NCI-H1694 (cell line): ENCODE measurements at places on chromosomes 7 and 10.

- DNase-seq: no peak
Observed at GRCh38 chr7:12578930-12579640, 8.6 kb downstream of the SCIN start.

DNA sequence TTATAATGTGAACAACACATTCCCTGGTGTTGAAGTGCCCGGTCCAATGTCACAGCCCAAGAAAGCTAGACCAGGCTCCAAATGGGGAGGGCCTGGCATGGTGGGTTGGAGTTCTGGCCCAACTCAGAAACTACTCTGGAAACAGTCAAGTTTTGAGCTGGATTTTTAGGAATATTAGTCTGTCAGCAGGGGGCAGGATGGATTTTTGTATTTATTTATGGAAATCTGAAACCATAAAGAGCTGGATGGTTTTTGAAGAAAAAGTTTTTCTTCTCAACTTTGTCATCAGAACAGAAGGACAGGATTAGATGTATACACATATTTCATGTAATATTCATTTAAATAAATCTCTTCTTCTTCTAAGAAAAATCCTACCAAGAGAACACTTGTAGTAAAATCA lies 97.5 kb downstream of the POU6F2 start:
- no peak for DNase-seq

- peak; percentile 70 for DNase-seq
Observed at GRCh38 chr7:36181668-36182067, 28.6 kb downstream of the EEPD1 start.

DNA sequence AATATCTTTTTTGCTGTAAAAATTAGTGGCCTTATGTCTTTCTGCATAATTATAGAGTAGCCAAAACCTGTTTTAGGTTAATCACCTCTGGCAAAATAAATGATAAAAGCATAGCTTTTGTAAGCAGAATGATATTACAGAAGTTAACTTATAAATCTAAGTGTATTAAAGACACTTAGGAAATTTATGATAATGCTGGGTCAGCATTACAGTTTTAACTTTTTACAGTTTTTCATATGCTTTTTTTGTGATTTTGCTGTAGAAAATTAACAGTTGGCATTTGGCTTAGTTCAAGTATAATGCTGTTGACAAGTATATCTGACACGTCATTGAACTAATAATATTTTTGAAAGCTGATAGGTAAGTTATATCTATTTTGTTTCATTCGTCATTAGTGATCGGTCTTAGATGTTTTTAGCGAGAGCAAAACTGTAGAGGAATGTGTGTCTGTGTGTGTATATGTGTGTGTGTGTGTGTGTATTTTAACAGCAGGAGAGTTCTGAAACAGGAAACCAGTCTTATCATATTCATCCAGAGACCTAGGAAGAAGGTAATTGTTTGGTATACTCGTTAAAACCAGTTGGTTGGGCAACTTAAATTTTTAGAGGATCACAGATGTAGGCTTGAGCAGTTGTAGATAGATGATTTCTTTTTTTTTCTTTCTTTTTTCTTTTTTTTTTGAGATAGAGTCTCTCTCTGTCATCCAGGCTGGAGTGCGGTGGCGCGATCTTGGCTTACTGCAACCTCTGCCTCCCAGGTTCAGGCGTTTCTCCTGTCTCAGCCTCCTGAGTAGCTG lies 15.4 kb downstream of the PTEN start:
- no peak for DNase-seq

DNA sequence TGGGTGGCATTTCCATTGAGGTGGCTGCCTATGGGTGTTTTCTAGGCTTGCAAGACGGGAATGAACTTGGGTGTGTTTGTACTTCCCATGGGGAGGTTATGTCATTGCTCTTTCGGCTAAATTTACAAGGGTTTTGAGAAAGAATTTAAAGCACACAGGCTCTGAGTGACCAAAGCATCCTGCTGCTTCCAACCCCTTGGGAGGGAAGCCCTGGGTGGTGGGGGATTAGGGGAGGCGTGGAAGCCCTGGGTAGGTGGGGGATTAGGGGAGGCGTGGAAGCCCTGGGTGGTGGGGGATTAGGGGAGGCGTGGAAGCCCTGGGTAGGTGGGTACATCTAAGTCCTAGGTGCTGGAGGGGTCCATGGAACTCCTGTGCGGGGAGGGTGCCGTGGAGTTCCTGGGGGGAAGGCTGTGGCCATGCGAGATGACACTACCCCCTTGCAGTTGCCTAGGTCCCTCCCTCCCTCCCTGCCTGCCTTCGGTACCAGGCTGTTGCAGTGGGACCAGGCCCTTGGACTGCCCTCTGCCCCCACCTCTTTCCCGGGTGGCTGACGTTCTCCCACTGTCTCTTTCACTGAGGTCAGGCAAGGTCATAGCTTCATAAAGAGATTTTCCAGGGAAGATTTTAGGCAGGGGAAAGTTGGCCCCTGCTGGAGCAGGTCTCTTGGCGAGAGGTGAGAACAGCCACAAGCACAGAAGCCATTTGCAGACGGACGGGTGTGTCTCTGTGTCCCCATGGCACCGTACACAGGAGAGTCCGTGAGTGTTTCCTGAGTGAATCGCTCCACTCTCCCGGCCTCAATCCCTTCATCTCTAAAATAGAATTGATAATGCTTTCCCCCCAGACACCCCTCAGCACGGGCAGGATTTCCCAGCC lies 19.5 kb downstream of the PRF1 start:
- no peak for DNase-seq

DNA sequence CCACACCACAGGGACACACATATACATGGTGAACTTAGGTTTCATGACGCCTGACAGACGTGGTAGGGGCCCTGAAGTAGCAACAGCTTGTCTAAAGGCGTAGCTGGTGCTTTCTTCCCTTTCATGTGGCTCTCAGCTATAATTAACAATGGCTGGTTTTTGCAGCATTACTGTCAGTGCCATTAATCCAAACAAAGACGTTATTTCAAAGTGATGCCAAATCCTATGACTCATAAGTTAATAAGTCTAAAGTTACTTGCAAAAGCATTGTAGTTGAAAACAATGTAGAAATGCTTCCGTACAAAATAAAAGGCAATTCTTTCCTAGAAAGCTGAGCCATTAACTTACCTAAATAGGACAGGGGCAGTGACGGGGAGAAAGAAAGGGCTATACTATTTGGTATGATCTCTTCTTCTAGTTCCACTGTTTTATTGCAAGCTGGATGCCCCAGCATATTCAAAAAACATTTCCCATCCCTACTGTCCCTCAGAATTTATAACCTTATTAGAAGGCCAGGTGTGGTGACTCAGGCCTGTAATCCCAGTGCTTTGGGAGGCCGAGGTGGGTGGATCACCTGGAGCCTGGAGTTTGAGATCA lies 105.4 kb downstream of the ODAD2 start:
- DNase-seq: no peak

GRCh38 chr7:98681951-98682350 lies 64.9 kb downstream of the NPTX2 start:
- no peak for DNase-seq

DNA sequence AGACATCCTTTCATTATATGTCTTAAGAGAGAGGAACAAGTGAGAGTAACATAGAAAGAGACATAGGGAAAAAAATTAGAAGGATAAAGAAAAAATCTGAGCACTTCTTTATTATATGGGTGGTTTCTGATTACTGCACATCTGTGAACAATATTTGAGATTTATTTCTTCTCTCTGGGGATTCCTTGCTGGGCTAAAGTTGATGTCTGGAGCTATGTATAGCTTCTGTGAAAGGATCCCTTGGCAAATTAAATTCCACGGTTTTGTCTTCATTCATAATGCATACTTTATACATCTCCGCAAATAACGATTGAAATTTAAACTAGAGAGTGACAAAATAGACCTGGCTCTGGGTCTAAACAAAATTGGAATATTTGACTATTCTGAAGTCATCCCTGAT lies 232.2 kb upstream of the CTBP2 start:
- no peak for DNase-seq

DNA sequence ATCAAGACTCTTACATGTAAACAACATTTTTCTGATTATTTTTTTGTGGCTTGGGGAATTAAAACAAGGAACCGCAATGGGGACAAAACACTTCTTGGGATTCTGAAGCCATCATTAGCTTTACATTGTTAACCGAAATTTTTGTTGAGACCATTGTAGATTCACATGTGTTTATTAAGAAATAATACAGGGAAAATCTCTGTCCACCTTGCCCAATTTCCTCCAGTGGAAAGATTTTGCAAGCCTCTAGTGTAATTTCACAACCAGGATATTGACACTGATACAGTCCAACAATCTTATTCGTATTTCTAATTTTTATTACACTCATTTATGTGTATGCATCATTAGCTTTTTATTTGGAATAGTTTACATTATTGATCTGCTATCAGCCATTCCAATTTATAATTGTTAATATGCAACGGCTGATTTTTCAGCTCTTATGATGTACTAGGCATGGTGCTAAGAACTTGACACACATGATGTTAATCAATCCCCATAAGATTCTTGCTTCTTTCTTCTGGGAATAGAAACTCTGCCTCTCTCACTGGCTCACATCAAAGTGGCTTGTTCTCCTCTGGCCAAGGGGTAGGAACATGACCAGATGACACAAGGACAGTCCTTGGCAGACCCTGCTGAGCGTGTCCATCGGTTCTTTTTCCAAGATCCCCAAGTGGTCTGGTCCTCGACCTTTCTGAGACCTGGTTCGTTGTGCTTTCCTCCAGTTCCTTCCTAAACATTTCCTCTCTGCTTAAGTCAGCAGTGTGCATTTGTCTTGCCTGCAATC lies 137.6 kb downstream of the ADAM12 start:
- DNase-seq: no peak

- DNase-seq: no peak
Observed at GRCh38 chr7:55325371-55325792, 39.8 kb upstream of the LANCL2 start.

DNA sequence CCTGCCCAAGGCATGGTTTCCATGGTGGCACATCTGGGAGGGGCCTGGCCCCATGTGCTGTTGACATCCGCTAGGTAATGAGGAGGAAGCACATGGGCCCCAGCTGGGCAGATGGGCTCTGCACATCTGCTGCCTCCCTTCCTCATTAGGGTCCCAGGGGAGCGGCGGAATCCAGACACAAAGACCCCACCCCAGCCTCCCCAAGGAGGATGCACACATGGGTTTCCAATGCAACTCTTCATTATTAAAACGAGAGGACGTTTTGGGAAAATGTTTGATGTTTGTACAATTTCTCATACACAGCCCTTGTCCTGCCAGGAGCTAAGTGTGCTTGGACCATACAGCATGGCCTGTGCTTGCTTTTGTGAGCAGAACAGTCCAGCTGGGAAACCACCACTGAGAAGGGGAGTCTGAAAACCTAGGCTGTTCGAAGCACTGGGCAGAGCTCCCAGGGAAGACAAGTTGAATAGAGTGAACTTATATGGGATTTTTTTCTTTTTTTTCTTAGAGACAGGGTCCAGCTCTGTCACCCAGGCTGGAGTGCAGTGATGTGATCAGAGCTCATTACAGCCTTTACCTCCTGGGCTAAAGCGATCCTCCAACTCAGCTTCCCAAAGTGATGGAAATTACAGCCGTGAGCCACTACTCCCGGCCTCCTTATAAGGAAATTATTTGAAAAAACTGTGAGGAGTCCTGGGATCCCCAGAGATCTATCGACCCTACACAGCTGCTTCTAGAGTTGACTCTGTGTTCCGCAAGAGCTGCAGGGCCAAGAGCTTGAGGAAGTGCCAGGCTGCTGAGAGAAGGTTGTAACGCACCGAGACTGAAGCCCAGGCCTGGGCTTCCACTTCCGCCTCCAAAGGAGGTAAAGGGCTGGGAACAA lies 23.4 kb downstream of the FAM107B start:
- DNase-seq: peak; percentile 38

- DNase-seq: peak; percentile 94
Observed at GRCh38 chr7:105594034-105594433, 12.7 kb upstream of the EFCAB10 start.

- no peak for DNase-seq
Observed at GRCh38 chr10:78170026-78170475, 136.4 kb downstream of the RPS24 start.

GRCh38 chr7:37265006-37265405 lies 183.7 kb downstream of the ELMO1 start:
- no peak for DNase-seq

DNA sequence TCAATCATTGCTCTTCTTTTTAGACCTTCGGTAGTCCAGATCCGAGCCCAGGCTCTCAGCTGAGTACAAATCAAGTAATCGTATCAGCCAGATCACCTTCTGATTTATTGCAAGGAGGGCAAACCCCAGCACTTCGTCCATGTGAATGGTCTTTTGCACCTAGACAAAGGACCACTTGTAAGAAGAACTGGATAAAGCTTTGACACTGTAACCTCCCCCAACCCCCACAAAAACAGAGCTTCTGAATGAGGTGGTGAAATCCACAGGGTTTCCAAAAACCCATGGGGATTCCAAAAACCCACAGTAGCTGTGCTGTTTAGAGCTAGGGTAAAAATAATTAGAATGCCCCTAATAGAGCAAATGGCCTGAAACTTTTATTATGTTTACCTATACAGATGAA lies 148.8 kb upstream of the ODAD2 start:
- no peak for DNase-seq

GRCh38 chr7:140638173-140638791 lies 2.3 kb downstream of the DENND2A start:
- DNase-seq: no peak

DNA sequence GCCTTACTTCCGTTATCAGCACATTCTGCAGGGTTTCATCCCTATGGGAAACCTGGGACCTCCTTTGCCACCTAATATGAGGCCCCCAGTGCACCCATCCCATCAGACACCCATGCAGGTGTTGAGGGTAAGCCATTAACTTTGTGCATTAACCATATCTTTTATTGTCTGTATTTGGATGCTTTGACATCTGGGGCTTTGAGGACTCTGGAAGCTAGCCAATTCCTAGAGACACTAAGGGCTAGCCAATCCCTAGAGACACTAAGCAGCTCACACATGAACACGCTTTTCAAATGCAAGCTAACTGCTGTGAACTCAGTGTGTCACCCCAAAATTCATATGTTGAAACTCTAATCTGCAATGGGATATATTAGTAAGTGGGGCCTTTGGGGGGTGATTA lies 272.5 kb upstream of the COBL start:
- no peak for DNase-seq

- DNase-seq: no peak
Observed at GRCh38 chr10:66819691-66820090, 106.1 kb upstream of the LRRTM3 start.

DNA sequence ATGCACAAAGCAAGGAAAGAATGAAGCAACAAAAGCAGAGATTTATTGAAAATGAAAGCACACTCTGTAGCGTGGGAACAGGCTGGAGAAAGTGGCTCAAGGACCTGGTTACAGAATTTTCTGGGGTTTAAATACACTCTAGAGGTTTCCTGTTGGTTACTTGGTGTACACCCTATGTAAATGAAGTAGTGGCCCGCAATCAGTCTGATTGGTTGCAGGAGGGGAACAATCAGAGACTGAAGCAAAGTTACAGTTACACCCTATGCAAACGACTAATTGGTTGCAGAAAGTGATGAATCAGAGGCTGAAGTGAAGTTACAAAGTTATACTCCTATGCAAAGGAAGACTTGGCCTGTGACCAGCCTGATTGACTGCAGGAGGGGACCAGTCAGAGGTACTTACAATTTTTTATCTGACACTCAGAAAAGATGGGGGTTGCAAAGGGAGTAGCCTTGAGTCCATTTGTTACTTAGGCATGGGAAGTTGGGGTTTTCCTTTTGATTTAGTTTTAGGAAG lies 3.6 kb upstream of the MTPN start:
- DNase-seq: no peak
